ENCODE measurements at places on chromosomes 13 and 19.

- no peak for DNase-seq
These were observed 61.8 kb downstream of the WDFY2 start for GRCh38 chr13:51645761-51646670.

GRCh38 chr19:6233056-6233826, 46.5 kb downstream of the MLLT1 start:
- peak; percentile 66 for DNase-seq

GRCh38 chr19:54659300-54659699, 3.5 kb upstream of the LILRB4 start:
- no peak for DNase-seq

DNA sequence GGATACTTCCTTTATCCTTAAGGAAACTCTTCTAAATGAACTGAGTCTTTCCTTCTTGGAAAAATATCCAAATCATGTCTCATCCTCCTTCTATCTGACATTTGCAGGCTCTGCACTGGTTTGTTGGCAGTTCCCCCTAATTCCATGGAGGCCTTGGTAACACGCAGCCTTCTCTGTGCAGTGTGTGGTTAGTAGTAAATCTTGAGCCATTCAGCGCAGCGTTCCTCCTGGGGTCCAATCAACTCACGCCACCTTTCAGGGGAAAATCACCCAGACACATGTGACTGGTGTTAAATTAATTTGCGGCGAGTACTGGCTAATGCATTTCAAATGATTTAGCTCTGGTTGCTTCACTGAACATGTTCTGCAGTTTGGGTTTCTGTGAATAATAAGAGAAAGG, 21.0 kb upstream of the CBY2 start:
- DNase-seq, result peak; percentile 88

DNA sequence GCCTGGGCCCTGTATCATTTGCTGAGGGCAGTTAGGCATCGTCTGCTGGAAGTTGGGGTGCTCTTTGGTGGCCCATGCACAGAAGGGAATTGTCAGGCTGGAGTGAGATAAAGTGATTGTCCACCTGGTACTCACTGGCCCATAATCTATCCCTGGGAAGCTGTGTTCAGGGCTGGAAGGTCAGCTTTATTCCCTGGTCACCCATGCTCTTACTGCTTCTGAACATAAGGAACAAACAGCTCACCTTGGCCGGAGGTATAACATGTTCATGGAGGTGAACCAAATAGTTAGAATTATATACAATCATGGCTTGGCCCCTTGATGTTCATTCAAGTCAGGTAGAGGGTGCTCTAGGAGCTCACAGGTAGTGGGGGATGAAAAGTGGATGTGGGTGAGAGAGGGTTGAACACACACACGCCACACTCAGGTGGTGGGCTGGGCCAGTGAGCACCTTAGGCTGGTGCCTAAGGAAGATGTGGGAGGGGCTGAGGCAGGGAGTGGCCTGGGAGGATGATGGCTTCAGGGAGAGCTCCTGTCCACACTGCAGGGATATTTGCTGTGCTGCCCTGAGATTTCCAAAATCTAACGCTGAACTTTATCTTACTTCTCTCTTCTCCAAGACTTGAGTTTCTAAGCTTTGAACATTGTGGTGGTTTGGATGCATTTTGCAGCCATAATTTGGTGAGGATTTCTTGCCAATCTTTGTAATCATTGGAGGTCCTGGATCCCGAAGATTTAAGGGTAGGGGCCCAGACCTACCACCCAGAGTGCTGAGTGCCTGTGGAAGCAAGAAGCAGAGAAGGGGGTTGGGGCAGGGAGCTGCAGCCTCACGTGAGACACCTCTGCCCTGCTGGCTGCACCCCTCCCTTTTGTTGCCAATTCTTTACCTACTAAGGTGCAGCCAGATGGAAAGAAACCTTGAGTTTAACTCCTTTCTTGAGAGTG, 420.6 kb downstream of the ZNF536 start:
- no peak for DNase-seq

- DNase-seq, result no peak
These were observed 94.6 kb downstream of the CRYL1 start for GRCh38 chr13:20431080-20431479.

- no peak for DNase-seq
These were observed 43.2 kb upstream of the TSHZ3 start for GRCh38 chr19:31392464-31392863.

- peak; percentile 89 for DNase-seq
These were observed 1.2 kb upstream of the DCT start for GRCh38 chr13:94480672-94481145.

DNA sequence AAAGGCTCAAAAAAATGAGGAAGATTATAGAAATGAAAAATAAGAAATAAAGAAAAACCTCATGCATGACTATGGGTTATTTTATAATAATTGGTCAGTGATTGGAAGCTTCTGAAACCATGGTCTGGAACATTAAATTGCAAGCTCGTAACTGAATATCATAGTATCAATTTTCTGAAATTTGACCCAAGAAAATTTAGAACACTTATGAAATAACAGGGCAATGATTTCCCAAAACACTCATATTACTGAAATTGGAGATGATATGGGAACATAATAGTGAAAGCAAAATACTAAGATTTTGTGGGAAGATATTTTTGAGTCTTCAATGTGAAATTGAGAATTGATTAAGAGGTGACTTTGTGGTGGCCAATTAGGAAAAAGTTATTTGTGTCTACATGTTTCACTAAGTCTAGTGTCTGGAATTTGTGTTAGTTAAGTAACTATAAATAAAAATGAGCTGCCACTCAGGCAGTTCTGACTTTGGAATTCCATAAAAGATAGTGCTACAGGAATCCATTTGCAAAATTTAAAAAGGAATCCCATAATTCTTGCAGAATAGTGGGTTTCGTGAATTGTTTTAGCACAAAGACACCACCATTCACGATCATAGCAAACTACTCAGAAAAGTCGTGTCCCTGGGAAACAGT, 603.0 kb downstream of the LMO7 start:
- no peak for DNase-seq

DNA sequence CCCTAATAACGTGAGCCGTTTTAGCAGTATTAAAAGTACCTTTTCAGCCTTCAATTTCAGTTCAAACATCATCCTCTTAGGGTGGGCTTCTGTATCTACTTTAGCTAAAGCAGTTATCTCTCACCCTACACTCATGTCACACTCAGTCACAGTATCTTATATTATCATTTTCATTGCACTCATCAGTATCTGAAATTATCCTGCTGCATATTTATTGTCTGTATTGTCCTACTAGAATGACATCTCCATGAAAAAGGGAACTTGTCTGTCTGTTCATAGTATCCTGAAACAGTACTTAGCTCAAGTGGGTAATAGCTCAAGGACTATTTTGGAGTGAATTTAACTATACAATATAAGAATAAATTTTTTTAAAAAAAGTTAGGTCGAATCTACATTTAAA, 19.9 kb upstream of the RFC3 start:
- no peak for DNase-seq

- no peak for DNase-seq
These were observed 198.4 kb downstream of the POU4F1 start for GRCh38 chr13:78404846-78405360.

DNA sequence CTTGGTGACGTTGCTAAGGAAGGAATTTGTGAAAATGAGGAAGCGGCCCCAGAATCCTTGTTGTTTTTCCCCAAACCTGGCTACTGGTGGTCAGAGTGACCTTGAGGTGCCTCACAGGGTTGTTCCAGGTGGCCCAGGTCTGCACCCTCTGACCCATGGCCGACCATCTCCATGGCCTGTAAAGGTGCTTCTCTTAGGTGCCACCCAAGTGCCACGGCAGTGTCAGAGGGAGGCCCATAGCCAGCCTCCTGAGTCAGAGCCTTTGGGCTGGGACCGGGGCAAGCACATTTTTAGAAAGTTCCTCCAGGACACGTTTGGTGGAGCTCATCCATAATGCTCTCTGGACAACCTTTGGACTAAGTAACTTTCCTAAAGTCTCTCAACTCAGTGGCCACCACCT, 83.9 kb upstream of the IRS2 start:
- no peak for DNase-seq

DNA sequence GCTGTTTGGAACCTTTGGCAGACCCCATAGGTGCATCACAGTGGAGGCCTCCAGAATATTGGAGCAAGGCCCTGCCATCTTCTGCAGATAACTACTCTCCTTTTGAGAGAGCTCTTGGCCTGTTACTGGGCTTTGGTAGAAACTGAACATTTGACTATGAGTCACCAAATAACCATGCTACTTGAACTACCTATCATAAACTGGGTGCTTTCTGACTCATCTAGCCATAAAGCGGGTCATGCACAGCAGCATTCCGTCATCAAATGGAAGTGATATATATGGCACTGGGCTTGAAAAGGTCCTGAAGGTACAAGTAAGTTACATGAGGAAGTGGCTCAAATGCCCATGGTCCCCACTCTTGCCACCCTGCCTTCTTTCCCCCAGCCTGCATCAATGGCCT, 782.5 kb upstream of the SLITRK6 start:
- peak; percentile 26 for DNase-seq

DNA sequence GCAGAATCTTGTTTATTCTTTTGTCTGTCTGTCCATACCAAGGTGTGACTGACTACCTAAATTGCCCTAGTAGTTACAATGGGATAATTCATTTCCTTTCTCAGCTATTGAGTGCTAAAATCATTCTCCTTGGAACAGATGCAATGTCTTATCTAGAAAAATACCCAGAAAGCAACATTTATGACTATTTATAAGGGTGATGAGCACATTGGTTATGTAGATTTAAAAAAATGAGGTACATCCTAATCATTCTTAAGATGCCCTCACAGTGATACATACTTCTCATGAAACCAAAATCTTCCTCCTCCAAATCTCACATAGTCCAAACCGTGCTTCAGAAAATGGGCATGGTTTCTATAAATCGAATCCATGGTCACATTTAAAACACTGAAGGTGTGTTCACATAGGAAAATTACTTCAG, 11.6 kb upstream of the UBE2L5 start:
- no peak for DNase-seq

DNA sequence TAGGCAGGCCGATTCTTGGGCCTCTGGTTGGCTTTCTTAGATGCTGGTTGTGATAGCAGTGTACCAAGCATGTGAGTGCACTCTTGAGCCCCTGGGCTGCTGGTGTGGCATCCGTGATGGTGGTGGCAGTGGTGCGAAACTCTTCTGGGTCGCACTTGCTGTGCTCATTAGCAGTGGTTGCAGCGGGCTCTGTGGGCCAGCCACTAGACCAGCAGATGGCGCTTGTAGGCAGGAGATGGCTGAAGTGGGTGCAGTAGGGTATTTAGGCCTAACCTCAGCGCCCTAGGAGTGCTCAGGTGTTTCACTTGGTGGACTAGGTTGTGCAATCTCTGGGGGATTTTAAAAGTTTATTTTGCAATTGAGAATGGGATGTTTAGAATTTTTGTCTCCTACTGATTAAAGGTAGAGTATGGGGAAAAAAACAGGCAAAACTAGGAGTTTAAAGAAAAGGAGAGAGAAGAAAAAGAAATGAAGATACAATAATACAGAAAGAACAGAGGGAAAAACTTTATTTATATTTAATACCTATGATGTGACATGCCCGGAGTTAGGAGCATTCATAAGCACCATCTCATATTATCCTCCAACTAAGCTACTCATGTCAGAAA, 4.3 kb upstream of the ZNF17 start:
- DNase-seq, result peak; percentile 40

- no peak for DNase-seq
These were observed 128.2 kb downstream of the PCDH9 start for GRCh38 chr13:67101730-67102467.

DNA sequence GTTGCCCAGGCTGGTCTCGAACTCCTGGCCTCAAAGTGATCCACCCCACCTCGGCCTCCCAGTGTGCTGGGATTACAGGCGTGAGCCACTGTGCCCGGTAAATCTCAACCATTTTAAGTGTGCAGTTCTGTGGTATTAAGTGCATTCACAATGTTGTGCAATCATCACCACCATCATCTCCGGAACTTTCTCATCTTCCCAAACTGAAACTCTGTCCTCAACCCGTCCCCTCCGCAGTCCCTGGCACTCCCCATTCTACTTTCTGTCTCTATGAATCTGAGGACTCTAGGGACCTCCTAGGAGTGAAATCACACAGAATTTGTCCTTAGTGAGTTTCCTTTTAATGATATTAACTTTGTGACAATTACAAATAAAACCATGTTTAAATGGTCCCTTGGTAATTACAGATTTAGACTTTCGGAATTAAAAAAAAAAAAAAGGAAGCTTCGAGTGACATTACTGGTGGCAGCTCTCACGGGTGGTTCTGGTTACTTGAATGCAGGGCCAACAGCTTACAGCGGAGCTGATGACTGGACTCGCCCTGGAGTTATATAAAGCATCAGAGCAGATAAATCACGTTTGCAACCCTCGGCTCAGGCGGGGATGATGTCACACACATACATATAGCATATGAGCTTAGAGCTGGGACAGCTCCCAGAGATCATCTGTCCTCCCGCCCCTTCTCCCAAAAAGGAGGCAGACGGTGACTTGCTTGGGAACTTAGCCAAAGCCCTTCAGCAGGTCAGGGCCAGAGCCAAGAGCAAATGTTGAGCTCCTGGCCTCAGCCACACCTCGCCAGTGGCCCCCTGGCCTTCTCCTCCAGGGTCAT, 89.8 kb downstream of the ZNF557 start:
- DNase-seq, result peak; percentile 91

DNA sequence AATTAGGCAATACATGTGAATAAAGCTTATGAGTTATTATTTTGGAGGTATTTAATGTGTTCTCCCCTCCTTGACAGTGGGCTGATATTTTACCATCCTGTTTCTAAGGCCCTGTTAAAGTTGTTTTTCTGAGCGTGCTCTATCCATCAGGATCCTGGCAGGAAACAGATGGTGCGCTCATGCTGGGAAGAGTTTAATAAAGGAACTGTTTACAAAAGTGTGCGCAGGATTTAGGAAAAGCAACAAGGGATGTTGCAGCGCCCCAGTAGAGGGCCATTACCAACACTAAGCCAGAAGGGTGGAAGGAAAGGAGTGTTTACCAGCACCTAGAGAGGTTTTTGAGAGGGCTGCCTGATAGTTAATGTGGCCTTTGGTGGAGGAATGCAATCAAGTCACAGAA, 374.5 kb downstream of the KCNRG start:
- no peak for DNase-seq

- DNase-seq, result no peak
These were observed 13.4 kb downstream of the PKN1 start for GRCh38 chr19:14446336-14447036.

DNA sequence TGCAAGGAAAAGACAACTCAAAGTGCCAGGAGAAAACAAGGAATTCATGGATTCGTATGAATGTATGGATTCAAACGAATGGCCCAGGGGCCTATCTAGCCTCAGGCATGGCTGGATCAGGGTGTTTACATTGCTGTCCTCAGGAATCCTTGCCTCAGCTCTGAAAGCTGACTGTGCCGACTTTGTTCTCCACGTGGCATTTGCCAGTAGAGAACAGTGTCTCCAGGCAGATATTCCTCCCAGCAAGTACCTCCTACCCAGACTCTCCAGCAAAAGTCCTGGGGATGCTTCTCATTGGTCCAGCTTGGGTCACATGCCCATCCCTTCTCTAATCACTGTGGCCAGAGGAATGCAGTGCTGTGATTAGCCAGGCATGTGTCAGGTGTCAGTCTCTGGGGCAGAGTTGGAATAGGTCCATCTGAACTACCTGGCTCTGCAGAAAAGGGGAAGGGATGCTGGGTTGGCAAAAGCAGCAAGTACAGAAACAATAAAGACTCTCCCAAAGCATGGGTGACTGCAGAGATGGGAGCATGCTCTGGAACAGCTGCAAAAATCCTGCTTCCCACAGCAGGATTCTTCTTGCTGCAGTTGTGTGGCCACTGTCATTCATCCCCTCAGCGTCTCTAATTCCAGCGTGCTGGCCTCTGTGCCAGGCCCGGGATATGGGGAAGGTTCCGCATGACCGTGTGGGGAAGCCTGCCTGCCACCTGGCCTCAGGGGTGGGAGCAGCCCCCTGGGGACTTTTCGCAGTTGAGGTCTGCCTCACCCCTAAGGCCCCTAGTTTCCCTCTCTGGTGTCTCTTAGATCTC, 30.0 kb downstream of the CCNE1 start:
- DNase-seq, result peak; percentile 8

GRCh38 chr13:51644654-51645053, 60.4 kb downstream of the WDFY2 start:
- no peak for DNase-seq
